ENCODE measurements at places on chromosomes 6 and 20.

DNA sequence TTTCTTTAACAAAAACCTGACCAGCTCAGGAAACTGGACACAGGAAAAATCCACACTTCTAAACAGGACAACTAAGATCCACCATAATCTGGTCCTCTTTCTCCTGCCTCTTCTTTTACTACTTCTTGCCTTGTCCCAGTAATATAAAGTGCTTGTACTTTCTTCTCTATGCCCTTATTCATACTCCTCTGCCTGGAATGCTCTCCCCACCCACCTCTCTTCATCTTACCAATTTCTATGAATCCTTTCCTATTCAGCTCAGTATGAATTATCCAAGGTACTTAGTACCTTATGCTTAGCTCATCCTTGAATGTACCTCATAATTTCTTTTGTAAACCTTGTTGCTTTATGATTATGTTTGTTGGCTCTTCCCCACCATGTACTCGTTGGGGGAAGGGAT lies 159.4 kb downstream of the CDK19 start:
- no peak for DNase-seq

DNA sequence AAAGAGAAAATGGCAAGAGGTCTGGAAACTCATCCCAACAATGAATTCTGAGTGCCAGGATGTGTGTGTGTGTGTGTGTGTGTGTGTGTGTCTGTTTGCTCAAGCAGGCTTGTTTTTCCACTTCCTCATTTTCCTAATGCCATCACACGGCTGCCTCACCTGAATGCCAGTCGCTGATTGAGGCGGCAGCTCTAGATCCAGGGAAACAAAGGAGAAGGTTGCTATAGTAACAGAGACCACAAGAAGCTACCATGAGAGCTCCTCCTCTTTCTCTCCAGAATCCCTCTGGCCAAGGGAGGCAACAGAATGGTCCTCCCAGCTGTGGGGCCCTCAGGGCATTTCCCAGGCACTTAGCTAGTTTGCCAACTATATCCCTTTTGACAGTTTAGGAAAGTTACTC lies 241.1 kb upstream of the TSHZ2 start:
- no peak for DNase-seq

GRCh38 chr6:21522797-21523456 lies 70.6 kb upstream of the SOX4 start:
- no peak for DNase-seq

GRCh38 chr6:165219629-165220028 lies 89.8 kb downstream of the C6orf118 start:
- DNase-seq: no peak

DNA sequence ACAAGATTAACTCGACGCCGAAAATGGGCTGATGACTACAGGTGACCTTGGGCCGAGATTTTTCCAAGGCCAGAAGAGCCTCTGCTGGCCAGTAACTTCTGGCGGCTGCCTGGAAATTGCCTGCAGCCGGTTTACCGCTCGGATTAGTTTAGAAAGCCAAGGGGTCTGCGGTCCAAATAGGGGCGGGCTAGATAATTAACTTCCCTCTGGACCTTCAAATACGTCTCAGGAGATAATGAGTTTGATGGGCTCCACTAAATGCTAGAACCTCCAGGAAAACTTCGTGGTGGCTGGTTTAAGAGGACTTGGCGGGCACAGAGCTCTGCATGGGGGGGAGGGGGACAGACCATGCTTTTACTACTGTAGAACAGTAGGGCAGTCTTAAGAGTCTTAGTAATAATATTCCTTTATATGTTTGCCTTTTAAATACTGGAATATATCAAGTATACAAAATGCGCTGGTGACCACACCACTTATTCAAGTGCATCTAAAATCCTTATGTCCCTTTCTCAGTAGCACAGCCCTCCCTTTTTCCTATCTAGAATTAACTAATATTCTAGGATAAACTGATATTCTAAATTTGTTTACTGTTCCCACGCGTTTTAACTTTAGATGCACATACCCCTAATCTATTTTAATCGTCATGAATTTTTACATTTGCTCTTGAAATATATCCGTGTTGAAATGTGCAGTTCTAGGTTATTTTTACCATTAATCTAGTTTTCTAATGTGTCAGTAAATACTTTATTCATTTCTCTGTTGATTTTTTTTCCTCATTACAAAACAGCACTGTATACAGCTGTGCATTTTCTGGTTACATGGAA lies 107.5 kb upstream of the PRSS16 start:
- DNase-seq: no peak

- no peak for DNase-seq
These were observed 108.1 kb downstream of the IRF4 start for GRCh38 chr6:499617-500016.

DNA sequence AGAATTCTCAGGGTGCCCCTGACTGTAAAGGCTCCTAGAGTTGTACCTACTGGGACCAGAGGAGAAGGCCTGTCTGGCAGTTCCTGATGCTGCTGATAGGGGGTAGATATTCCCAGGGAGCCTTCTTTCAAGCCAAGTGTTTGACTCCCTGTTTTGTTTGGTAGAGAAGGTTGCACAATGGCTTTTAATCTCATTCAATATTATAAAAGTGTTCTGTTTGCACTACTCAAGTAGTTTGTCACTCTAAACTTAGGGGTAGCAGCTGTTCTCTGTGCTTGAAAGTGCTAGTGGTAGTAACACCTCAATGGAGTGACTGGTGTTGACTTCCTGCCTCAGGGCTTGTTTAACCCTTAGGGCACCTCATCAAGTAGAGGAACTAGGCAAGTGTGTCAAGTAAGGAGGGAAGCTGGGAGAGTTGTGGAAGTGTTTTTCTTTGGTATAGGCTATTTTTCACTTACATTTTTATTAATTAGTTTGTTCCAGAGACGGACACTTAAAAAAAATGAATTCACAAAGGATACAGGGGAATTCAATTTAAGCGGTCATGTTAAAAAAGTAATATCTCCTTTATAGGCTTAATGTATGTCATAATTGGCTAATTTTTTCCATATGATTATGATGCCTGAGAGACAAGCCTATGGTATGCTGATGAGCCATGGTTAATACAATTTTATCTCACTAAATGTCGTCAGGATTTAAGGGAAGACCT lies 38.1 kb downstream of the BICRAL start:
- no peak for DNase-seq

DNA sequence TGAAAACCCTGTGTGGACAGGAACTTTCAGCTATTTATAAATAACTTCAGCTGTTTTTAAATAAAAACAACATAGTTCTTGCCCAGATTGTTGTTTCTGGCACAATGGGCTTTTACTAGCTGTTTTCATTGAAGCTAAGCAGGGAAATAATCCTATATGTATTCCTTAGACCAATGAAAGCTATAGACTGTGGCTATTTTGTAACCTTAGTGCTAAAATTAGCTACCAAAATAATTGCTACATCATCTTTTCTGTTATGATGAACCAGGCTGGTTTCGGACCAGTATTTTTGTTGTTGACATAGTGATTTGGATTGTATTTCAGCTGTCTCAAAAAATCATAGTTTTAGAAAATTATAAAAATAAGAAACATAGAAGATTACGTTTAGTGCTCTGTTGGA lies 13.7 kb downstream of the PHF3 start:
- DNase-seq: no peak

DNA sequence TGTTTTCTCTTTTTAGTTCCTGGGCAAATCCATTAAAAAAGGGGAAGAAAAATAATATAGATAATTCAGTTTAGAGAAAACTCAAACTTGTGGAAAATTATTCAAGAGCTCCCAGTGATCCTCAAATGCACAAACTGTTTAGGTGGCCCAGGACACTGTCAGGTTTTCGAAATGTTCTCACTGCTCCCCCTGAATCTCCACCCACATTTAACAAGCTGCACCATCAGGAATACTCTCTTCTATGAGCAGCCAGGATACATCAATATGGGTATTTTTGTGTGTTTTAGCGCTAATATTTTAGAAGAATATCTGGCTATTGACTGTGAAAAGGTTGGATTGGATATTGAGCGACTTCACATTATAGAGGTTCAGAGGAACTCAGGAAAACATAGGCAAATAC lies 43.9 kb downstream of the OR2B2 start:
- no peak for DNase-seq
